Tibial artery (tissue), 4 donors: ENCODE measurements at places on chromosomes 6 and 20.
A peak's percentile ranks its signal among the peaks of the same experiment; 100 is the strongest.

- no peak for DNase-seq
These were observed 501 bp downstream of the SIRPB2 start for GRCh38 chr20:1490643-1491195.

GRCh38 chr6:107345393-107345792, 114.0 kb downstream of the PDSS2 start:
- no peak for DNase-seq

GRCh38 chr6:159902620-159903019, 11.8 kb downstream of the MAS1 start:
- DNase-seq: no peak

DNA sequence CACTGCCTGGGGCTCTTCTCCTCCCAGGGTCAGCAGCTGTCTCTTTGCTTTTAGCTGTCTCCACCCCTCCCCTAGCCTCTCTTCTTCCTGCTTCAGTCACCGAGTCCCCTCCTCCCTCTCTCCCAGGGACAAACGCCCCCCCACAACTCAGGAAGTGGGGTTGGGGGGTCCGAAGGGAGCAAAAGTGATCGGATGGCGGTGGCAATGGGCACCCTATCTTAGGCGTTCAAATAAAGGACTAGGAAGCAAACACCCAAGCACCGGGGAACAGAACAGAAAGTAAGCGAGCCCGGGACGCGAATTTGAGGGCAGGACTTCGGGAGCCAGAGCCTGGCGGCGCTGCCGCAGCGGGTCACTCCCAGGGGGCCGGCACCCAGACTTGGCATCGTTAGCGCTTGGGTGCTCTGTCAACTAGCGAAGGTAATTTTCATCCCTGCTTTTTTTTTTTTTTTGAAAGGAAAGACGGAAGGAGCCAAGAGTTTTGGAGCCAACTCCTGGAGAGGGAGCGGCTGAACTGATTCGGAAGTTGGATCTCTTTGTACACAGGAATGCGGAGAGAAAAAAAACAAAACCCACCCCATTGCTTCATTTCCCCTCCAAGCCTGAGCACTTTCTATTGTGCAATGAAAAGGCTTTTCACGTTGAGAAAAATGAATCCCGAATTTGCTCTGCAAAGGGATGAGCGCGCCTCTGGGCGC, 815 bp upstream of the ITPR3 start:
- DNase-seq: peak; percentile 71

DNA sequence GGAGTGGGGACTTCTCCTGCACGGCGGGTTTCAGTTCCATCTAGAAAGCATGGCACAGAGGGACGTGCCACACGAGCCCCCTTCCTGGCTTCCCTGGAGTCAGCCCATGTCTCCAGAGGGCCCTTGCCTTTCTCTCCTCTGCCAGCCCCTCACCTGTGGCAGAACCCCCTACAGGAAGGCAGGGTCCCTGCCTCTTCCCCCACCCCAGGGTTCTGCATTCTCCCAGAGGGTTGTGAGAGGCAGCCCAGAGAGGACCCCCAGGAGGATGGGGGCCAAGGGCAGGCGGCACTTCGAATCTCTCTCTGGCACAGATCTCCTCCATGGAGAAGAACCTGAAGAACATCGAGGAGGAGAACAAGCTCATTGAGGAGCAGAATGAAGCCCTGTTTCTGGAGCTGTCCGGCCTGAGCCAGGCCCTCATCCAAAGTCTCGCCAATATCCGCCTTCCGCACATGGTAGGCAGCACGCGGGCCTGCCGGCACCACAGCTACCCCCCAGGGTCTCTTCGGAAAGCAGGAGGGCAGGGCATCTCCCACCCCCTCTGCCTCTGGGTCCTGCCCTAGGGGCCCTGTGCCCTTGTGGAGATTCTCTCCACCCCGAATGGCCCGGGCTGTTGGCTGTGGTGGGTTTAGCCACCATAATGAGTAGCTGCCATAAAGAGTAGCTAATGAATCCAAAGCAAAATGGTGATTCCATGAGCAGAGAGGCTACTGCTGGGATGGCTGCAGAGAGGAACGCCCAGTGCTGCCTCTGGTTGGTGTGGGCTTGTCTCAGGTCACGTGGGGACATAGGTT, 15.9 kb upstream of the PCMTD2 start:
- DNase-seq: no peak

DNA sequence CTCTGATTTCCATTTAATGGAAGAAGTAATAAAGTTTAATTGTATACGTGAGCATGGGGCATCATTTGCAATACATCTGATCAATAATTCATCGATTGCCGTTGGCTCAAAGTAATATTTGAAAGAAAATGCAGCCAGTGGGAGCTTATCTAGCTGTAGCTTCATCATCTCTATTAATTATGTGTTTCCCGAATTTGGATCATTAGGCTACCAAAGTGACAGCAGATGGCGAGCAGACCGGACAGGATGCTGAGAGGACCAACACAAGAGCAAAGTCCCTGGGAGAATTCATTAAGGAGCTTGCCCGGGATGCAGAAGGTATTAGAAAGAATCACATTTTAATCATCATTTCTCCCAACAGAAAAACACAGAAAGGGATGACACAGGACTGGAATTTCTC, 327.1 kb downstream of the ARHGAP18 start:
- DNase-seq: no peak

- DNase-seq: no peak
These were observed 259.9 kb downstream of the FOXA2 start for GRCh38 chr20:22324505-22324904.

DNA sequence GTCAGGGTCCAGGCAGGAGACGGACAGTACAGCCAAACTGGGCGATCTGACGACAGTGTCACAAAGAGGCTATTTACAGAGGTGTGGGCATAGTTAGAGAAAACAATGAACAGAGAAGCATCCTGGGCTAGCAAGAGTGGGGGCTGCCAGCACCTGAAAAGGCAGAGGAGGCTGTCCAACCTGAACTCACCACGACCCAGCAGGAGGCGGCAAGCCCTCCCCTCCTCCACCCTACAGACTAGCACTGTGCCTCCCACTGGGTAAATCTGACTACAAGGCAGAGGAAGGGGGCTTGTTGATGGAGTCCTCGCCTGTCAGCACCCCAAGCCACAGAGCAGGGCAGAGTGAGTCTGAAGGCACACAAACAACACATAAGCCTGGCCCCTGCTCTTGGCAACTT, 52.8 kb upstream of the CDYL start:
- DNase-seq: no peak

GRCh38 chr20:4720977-4721349, 746 bp upstream of the PRND start:
- DNase-seq: no peak

DNA sequence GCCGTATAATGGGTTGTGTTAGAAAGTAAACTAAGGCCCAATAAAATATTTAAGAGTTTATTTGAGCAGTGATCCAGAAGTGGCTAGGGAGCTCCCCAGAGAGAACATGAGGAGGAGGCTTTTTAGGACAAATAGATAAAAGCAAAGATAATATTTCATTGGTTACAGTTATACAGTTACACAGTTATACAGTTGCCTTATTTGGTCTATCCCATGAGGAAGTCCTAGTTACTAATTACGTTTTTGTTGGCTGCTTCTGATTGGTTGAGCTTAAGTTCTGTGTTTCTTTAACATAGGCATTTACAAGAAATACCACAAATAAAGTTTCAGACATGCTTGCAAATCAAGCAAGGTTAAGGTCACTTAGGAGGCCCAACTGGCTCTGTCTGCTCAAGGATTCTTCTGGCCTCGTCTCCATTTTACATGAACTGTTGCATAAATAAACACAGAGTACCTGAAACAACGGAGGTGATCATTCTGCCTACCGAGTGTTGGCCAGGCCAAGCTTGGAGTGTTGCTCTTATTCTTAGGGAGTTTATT, 7.0 kb downstream of the UBD start:
- DNase-seq: no peak

GRCh38 chr6:71333697-71334096, 45.1 kb downstream of the OGFRL1 start:
- DNase-seq: no peak

DNA sequence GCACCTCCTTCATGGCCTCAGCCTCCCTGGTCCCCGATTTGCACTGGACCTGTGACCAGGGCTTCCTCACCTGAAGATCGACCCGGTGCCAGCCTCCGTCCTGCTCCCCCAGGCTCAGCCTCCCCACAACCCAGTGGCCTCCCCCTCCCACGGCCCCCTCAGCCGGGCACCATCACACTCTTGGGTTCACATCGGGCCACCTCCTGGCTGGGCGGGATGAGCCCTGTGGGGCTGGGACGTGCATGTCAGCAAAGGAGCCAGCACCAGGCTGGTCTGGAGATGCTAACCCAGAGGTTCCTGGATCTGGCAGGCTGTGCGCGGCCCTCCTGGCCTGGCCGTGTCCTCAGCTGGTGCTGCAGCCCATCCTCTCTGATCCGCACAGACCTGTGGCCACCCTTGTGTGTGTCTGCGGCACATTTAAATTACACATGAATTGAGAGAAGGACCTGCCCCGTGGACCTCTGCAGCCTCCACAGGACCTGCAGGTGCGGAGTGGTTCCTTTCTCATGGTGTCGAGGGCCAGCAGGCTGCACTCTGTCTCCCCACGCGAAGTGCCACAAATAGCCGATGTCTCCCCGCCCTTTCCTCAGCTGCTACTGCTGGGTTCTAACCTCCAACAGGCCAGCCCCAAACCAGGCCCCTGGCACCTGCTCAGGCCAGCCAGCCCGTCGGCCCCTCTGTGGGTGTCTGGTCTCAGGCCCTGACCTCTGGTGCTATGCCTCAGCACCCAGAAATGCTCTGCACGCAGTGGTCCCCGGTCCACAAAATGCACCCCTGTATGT, 237.5 kb downstream of the ERMARD start:
- peak; percentile 8 for DNase-seq
